Epithelial cell of proximal tubule (primary cell): ENCODE measurements at places on chromosomes 4 and X.

GRCh38 chrX:13994104-13994503 lies 35.6 kb downstream of the GEMIN8 start:
- DNase-seq, result no peak

DNA sequence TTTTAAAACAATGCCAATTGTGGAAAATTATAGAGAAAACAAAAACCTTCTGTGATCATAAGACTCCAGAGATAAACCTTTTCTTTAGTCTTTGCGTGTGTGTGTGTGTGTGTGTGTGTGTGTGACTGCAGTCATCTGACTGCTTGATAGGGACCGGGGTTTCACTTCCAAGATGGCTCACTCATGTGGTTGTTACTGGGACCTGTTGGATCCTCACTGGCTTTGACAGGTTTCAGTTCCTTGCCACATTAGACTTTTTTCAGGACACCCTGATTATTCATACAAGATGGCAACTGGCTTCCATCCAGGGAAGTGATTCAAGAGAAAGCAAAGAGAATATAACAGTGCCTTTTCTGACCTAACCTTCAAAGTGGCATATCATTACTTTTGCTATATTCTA lies 21.9 kb upstream of the MAD2L1 start:
- DNase-seq, result no peak

- DNase-seq, result no peak
These were observed 72.2 kb upstream of the ATP6AP2 start for GRCh38 chrX:40508560-40508959.

DNA sequence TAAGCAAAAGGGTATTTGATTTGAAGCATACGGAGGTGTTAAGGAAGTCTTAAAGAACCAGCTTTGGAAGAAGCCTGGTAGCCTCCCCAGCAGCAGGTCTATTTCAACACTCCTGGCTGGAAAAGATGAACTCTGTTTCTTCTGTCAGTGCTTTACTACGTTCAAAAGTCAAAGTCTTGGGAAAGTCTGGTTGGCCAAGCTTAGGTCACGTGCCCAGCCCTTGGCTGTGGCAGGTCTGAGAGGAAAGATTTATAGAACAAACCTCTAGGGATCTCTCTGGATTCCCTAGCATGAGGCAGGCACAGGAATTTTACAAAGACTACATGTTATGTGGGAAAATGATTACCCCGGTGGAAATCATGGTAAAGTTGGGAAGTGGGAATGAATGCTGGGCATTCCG lies 8.6 kb upstream of the ARHGAP10 start:
- DNase-seq, result no peak

DNA sequence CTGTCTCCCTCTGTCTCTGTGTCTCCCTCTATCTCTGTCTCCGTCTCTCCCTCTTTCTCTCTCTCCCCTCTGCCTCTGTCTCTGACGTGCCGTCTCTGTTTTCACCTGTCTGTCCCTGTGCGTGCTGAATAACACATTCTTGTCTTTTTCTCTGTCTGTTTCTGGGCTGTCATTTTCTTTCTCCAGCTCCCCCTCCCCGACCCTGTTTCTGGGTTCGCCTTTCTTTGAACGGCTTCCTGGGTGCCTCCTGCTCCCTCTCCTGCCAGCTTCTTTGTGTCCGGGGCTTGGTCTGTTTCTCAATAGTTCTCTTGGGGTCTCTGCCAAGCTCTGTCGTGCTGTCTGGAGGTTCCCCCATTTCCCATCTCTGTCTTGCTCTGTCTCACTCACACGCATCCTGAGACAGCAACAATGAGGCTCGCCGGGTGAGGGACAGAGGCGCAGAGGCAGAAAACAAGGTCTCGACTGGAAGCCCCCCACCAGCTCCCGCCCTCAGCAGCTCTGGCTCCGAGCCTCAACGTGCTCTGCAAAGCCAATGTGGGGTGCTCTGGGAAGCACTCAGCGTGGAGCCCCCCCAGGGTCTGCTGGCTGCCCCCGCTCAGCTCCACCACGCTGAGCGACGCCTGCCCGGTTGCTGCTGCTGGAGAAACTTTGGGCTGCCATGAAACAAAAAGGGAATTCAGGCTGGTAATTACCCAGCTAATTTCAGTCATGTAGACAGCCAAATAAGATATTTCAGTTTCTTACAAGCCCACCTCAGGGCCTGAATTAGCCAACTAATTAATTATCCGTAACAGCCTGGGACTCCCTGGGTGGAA lies 3.4 kb downstream of the CPLX1 start:
- DNase-seq, result no peak

DNA sequence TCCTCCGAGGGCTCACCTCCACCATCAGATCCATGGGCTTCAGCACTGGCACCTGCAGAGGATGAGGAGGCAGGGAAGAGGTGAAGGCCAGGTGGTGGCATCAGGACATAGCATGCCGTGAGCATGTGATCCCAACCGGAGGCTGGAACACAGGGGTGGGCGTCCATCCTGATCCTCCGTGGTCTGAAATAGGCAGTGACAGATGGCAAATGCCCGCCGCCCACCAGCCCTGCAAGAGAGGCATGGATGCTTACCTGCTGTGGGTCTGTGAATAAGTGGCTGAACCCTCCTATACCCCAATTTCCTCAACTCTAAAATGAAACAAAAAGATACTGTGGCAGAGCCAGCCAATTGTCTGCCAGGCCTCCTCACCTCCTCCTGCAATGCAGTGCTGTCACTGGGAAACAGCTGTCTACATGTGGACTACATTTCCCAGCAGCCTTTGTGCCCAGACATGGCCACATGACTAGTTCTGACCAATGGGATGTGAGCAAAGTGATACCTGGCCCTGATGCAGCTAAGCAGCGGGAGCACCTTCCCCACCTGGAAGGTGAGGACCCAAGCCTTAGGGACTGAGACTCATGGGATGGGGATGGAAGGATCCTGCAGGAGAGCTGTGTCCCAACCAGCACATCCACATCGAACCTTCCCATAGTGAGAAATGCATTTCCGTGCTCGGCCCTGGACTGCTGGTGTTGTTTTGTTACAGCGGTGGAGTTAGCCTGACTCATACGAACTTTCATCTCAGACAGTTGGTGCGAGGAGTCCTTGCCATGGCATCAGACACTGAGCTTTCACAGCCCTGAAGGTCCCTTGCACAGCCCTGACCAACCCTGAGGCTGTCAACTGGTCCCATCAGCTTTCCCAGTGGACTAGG lies 99.5 kb downstream of the PPP2R2C start:
- no peak for DNase-seq

- no peak for DNase-seq
These were observed 140.2 kb downstream of the DCLK2 start for GRCh38 chr4:150218447-150218846.

DNA sequence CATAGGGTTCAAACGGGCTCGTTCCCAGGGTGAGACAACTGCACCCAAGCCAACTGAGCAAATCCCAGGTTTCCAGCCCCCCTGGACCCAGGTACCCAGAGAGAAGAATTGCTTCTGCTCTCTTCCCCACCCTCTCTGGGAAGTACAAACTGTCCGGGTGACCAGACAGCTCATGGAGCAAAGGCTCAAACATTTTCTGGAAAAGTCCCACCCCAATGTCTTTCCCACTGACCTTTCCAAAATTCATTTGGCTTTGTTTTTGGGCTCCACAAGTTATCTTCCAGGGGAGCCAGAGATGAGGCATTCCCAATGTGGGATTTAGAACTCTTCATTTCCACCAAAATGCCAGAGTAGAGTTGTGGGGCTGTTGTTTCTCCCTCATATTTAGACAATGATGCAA lies 80.2 kb upstream of the PLAC1 start:
- DNase-seq, result no peak

DNA sequence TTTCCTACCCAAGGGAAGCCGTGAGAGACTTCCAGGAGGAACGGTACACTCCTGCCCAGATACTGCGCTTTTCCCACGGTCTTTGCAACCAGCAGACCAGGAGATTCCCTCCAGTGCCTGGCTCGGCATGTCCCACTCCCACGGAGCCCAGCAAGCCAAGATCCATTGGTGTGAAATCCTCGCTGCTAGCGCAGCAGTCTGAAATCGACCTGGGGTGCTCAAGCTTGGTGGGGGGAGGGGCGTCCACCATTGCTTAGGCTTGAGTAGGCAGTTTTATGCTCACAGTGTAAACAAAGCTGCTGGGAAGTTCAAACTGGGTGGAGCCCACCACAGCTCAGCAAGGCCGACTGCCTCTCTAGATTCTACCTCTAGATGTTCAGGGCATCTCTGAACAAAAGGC lies 284.8 kb upstream of the FGF13 start:
- no peak for DNase-seq

DNA sequence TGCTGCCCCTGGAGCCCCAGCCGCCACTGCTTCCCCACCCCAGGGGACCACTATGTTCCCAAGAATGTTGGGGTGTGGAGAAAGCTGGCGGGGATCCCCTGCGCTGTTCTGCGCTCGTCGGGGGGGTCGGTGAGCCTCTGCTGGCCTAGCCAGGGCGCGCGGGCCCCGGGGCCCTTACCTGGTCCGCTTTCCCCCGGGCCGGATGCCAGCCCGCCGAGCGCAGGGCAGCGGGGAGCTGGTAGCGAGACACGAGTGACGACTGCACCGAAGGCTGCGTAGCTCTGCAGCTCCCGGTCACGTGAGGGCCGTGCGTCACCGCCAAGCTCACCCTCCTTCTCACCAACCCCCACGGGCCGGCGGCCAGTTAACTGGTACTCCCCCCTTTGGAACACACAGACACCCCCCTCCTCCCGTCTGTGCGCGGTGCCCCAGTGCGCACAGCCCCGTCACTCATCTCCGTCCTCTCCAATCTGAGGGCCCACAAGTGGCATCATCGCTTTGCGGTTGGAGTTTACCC lies at the start of gene BEX1:
TSS of gene BEX1 (minus strand) at position 254 of the 517 bp plus-strand sequence. CDS start 897 bp downstream, outside the sequence.
- DNase-seq, result no peak

GRCh38 chrX:81979806-81980515 lies 778.1 kb downstream of the SH3BGRL start:
- no peak for DNase-seq

DNA sequence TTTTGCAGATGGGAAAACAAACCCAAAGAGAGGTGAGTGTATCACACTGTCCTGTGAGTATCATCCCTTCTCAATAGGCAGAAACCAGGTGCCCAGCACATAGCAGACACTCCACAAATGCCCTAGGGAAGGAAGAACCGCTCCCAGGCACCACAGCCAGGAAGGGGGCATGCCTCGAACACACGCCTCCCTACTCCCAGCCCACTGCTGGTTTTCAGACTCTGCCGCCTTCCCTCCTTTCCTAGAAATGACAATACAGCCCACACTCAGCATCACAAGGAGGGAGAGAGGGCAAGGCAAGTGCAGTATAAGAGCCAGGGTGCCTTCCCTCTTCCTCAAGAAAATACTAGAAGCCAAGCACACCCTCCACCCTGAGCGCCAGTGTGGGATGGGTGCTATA lies 16.2 kb downstream of the JAKMIP1 start:
- DNase-seq, result no peak

DNA sequence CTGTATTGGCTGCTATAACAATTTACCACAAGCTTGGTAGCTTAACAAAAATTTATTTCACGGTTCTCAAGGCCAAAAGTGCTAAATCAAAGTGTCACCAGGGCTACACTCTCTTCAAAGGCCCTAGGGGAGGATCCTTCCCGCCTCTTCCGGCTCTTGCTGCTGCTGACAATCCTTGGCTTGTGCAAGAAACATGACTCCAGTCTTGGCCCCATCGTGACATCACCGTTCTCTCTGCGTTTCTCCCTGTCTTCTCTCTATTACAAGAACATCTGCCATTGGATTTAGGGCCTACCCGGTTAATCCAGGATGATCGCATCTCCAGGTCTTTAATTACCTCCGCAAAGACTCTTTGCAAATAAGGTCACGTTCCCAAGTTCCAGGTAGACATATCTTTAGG lies 10.4 kb upstream of the CLCN4 start:
- no peak for DNase-seq

GRCh38 chr4:1206299-1207156 lies 34.1 kb upstream of the SPON2 start:
- no peak for DNase-seq
